Astrocyte of the cerebellum (primary cell): ENCODE measurements at places on chromosomes 7 and 10.

GRCh38 chr7:154553711-154554265 is 449.1 kb downstream of the PAXIP1 start:
- DNase-seq, result no peak

DNA sequence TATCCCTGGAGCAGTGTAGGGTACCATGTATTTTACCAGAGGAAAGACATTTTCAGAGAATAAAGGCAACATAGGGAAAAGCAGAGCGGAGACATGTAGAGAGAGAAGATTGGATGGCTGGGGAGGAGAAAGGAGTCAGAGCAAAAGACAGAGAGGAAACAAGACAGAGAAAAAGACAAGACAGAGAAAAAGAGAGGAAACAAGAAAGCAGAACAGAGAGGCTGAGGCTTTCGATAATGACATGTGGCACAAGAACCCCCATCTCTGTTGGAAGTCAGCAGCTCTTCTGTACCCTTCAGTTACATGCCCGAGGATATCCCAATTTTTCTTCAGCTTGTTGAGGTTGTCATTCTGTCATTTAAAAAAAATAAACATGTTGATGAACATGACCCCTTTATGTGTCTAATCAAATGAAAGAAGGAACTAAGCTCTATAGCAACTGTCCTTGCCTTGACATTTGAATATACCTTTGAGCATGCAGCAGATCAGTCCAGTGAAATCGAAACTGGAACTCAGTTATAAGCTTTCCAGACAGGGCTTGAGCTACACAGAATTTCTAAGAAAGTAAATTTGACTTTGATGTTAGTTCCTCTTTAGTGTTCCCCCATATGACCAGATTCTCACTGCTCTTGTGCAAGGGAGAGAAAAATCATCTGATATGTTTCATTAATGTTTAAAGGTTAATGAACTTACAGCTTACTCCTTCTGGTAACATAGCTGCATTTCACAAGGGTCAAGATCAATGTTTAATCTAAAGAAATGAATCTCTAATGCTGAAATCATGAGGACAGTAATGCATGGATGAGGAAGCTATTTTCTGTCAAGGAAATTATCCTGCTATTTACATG is 75.1 kb upstream of the SP4 start:
- no peak for DNase-seq

DNA sequence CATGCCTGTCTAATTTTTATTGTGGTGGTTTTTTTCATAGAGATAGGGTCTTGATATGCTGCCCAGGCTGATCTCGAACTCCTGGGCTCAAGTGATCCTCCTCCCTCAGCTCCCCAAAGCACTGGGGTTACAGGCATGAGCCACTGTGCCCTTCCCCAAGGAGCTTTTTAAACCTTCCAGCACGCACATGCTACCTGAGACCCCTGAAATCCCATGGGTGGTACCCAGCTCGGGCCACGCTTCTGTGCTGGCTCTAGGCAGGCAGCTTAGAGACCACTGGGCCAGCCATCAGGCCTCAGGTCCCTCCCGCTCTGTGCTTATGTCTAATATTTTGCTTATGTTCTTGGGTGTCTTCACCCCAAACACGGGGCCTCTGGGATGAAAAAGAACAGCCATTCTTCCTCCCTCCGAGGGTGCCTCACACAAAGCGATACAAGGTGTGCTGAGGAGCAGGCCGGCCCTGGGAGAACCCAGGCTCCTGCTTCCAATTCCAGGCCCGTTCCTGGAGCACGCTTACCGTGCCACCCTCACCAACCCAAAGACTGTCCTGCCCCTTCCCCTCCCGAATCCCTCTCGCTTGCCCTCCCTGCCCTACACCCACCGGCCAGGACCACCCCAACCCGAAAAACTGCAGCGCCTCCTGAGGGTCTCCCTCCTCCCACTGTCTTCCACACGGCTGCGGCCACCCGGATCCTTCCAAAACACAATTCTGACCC is 10.9 kb downstream of the SPOCK2 start:
- no peak for DNase-seq

- no peak for DNase-seq
Measured at GRCh38 chr7:131109011-131109758, 218.5 kb upstream of the MKLN1 start.

GRCh38 chr10:127694580-127695193 is 42.3 kb upstream of the FOXI2 start:
- no peak for DNase-seq

DNA sequence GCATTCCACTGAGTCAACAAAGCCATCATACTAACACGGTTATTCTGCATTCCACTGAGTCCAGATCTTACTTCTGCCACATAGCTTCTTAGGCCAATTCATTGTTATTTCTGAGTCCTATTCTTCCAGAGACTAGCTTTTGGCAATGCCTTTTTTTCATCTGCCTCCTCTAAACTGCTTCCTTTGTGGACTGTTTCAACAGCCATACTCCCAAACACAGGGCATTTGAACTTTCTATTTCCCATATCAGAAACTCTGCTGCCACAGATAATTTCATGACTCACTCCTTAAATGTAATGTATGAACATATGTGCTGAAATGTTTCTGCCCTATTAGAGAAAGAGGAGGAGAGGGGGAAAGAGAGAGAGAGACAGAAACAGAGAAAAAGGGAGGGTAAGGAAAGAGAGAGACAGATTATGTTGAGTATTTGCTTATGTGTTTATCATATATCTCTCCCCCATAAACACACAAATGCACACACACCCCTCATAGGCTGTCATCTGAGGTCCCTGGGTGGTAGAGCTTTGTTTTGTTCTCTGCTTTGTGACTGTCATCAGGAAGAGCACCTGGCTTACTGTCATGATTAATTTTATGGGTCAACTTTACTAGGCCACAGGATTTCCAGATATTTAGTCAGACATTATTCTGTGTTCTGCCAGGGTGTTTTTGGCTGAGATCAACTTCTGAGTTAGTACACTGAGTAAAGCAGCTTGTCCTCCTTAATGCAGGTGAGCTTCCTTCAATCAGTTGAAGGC is 308.0 kb upstream of the KCND2 start:
- DNase-seq, result no peak

DNA sequence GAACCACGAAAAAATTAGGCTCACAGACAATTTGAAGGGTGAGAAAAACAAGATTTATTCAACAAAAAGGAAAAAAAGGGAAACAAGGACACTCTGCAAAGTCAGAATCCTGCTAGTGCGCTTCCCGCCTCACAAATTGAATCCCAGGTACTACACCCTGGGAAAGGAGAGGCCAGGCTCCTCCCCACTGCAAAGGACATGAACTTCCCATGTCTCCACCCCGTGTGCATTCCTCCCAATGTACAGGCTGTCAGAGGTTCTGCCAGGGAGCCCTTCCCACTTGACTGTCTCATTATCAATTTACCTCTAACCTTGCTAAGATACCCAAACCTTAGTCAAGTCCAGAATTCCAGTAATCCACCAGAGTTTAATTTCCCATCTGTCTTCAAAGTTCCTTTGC is 70.4 kb upstream of the CDK1 start:
- DNase-seq, result no peak

- no peak for DNase-seq
Measured at GRCh38 chr10:76766682-76767081, 870.9 kb downstream of the KCNMA1 start.

- no peak for DNase-seq
Measured at GRCh38 chr10:119480667-119481066, 61.9 kb downstream of the RGS10 start.

DNA sequence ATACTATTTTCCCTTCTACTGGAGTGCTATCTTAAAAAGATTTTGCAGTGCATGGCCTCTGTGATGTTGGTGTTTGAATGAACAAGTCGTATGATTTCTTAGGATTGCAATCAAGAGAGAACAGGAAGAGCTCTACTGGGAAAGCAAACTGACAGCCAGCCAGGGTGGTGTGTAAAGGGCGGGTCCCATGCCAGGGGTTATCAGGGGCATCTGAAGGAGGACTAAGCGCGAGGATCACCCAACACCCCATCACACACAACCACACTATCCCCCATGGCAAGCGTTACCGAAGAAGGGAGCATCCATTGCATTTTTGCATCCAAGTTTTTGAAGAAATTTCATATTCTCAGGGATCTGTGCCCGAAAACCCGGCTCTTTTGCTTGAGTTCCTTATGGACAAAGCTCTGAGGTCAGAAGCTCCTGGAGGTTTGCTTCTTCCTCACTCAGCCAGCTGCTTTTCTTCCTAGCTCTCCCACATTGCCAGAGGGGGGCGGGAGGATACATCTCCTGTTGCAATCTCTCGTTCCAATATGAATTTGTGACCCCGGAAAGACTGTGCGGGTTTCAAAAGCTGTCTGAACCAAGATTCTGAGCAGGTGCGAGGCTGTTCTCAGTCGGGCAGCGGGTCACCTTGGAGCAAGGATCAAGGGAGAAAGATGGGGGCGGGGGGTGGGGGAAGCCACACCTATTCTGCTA is 5.2 kb downstream of the NEUROD6 start:
- no peak for DNase-seq

GRCh38 chr7:2438186-2438585 is 34.8 kb downstream of the CHST12 start:
- DNase-seq, result no peak

- no peak for DNase-seq
Measured at GRCh38 chr7:101749891-101750290, 67.5 kb upstream of the CUX1 start.
